MV-4-11 (cell line): ENCODE measurements at places on chromosomes 3 and 15.

GRCh38 chr3:9397906-9398699, 688 bp downstream of the SETD5 start:
- DNase-seq, result no peak

DNA sequence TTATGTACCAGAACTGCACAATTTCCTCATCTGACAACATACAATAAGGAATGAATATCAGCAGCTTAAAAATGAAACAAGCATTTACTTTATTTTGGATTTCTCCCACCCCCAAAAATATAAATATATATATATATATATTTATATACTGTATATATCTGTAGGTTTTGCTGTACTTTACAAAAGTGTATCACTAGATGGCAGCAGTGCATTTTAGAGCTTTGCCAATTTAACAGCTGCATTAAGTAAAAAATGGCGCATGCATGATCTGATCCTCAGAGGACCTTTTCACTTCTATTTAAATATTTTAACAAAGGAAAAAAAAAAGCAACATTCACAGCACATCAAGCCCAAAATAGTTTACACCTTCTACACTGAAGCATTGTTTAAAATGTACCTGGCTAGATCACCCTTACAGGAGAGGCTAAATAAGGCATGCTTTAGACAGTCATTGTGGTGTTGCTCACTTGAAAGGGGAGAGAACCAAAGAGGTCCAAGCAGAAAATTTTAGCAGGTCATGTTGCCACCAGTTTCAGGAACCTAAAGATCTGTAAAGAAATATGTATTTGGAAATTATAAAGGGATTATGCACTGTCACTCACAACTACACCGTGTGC, 72.6 kb downstream of the NPTN start:
- peak; percentile 49 for DNase-seq

GRCh38 chr3:52959773-52960172, 62.4 kb upstream of the STIMATE start:
- no peak for DNase-seq

DNA sequence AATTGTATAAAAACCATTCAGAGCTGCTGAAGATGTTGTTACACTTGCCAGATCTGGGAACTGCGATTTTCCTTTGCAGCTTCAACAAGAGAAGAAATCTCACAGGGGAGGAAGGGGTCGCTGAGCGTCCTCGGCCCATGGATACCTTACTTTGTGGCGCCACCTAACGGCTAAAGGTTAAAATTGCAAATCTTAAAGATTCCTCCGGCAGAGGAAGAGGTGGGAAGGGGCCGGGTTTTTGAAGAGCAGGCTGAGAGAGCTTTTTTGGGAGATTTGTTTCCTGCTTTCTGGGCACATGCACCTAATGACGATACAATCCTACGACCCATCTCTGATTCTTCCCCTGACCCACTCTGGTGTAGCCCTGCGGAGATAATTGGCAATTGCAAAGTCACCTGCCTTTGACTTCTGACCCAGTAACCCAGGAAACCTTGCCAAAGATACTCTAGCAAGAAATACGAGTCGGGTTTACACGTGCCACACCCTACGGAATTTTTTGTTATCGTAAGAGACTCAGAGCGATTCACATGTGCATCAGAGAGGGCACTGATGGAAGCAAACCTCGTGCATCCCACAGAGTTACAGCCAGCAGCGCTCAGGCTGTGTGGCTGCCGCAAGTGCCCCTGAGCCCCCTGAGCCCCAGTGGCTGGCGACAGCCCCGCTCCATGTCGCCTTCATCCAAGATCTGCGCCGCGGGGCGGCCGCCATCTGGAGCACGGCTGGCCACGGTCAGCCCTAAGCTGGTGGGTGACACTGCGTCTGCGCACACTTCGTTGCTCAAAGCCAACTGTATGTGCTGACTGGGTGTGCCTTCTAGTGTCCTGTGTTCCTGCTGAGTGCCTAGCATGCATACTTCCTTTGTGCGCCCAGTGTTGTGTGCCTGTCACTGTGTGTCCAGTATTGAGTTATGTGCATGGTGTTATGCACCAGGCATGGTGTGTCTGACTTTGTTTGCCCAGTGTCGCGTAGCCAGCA, 55.2 kb upstream of the CHRNA7 start:
- DNase-seq, result no peak

GRCh38 chr3:112469671-112470070, 29.6 kb downstream of the BTLA start:
- DNase-seq, result no peak

DNA sequence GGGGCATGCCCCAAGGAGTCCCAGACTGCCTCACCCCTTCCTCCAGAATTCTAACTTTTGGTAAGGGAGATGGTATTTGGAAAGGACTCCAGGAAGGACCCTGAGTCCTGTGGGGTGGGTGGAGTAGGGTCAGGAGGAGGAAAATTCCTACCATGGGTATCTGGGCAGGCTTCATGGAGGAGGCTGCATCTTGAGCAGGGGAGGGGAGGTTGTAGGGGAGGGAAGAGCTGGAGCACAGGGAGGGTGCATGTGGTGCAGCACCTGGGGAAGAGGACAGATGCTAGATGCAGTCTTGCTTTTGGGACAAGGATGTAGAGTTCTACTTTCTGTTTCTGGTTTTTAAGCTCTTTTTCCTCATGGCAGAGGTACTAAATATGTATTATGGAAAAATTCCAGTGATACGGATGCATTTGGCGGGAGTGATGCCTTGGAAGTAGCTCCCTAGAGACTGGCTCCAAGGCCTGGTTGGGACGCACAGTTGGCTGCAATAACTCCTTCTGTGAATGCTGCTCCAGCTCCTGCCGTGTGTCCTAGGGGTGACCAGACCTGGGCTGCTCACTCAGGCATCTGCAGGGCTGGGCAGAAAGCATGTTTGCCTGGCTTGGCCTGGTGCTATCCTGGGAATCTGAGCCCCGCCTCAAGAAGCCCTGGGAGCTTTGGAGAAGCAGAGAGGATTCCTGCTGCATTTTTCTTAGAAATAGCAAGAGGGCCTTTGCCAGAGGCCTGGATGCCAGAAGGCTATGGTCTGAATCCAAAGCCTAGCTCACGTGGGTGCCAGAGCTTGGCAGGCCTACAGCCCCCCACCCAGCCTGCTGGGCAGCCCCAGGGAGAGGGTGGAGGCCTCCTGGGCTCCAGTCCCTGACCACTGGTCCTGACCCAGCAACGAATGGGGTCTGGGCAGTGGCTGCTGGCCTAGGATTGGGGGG, 10.1 kb downstream of the SEMA3F start:
- DNase-seq, result no peak

DNA sequence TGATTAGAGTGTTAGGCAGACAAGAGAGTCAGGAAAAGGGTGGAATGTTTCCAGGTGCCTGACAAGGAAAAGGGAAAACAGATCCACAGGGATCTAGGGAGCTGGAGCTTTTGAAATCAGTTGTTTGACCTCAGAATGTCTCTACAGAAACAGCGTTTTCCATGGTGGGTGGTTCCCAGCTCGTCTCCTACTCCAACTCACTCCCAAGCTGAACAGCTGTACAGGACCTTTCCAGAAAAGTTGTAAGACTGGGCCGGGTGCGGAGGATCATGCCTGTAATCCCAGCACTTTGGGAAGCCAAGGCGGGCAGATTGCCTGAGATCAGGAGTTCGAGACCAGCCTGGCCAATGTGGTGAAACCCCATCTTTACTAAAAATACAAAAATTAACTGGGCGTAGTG, 55.7 kb upstream of the RYK start:
- DNase-seq, result no peak

DNA sequence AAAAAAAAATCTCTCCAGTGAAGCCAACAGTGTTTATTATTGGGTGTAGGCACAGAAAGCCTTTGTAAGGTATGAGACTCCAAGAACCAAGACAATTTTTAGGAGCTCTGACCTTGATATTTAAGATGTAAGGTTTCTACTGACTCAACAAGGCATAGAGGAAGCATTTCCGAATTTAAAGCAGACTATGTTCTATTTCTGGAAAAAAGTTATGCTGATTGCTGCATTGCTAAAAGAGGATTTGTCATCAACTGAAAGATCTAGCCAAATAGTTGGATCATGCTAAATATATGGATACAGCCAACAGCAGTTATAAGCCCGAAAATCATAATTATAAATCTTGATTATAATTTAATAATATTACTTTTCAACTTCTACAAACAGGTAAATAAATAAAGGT, 53.3 kb upstream of the MELTF start:
- DNase-seq, result peak; percentile 24

- peak; percentile 16 for DNase-seq
Observed at GRCh38 chr15:47516558-47516957, 200.7 kb upstream of the SEMA6D start.

- DNase-seq, result no peak
Observed at GRCh38 chr3:181264486-181264885, 274.9 kb upstream of the DNAJC19 start.

DNA sequence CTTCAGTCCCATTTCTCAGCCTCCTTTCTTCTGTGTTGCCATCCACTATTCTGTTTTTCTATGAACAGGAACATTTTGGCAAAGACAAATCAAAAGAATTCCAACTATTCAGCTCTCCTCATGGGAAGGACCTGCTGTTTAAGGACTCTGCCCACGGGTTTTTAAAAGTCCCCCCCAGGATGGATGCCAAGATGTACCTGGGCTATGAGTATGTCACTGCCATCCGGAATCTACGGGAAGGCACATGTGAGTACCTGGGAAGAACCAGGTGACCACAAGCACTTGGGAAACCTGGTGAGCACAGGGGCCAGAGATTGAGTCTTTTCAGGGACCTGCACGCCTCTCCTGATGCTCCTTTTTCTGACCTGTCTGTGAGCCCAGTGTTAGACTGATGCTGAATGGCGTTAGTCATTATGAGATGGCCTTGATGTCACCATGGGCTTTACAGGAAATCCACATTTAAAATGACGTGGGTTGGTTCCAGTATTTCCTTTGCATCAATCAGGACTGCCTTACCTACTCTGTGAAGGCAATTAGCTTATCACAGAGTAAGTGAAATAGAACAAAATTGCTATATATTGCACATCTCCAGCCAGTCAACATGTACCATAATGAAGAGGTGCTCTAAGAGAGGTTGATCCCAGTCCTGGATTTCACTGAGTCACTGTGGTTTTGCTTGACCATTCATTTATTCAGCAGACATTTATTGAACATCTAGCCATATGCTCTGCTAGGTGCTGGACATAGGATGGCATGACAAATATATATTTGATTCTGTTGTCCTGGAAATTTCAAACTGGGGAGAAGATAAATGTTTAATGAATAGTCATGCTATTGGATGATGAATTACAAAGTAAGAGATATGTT, 11.7 kb downstream of the TF start:
- no peak for DNase-seq

- DNase-seq, result no peak
Observed at GRCh38 chr15:89783861-89784685, 7.9 kb downstream of the MESP2 start.

DNA sequence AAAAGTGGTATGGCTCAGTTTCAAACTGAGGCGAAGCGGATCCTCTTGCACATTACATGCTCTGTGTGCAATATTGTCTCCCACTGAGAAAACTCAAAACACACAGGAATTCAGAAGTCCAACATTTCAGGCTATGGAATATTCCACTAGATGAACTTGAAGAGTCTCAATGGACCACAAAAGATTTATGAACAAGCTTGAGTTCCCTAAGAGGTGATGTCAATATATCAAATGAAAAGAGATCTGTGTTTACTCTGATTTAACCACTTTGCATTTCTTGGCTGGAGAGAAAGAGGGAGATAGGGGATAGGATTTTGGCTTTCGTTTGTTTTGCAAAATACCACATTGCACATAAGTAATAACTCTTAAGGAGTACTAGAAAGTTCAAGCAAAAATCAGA, 20.3 kb downstream of the PDZRN3 start:
- no peak for DNase-seq

- DNase-seq, result peak; percentile 75
Observed at GRCh38 chr15:36671017-36671416, 91.6 kb downstream of the CDIN1 start.

DNA sequence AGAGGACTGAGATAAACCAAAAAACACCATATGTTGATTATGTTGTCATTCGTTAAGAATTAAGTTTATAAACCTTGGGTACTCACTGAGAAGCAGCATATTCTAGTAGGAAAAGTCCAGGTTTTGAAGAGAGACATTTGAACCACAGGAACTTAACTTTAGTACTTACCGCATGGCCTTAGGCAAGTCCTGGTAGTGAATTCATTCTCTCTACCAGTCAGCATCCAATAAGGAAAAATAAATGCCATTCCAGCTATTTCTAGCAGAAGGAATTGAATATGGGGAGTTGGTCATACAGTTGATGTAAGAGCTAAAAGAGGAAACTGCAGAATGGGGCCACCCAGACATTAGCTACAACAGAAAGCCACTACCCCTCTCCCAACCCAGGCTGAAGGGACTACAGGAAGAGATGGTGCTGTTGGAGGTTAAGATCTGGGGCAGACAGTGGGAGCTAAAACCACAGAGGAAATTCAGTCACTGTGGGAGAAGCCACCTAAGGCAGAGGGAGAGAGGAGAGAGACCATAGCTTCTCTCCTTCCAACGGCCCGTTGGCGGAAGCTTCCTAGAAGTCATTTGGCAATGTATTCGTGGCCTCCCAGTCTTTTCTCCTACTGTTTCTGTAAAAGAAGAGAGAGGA, 133.8 kb upstream of the RARB start:
- DNase-seq, result peak; percentile 97

GRCh38 chr3:44992555-44993470, 16.8 kb downstream of the EXOSC7 start:
- DNase-seq, result peak; percentile 37

- no peak for DNase-seq
Observed at GRCh38 chr3:168615493-168616020, 519.8 kb upstream of the GOLIM4 start.

- DNase-seq, result no peak
Observed at GRCh38 chr15:84810073-84810840, 6.9 kb upstream of the ALPK3 start.

GRCh38 chr15:35603301-35603700, 57.3 kb upstream of the DPH6 start:
- DNase-seq, result no peak

DNA sequence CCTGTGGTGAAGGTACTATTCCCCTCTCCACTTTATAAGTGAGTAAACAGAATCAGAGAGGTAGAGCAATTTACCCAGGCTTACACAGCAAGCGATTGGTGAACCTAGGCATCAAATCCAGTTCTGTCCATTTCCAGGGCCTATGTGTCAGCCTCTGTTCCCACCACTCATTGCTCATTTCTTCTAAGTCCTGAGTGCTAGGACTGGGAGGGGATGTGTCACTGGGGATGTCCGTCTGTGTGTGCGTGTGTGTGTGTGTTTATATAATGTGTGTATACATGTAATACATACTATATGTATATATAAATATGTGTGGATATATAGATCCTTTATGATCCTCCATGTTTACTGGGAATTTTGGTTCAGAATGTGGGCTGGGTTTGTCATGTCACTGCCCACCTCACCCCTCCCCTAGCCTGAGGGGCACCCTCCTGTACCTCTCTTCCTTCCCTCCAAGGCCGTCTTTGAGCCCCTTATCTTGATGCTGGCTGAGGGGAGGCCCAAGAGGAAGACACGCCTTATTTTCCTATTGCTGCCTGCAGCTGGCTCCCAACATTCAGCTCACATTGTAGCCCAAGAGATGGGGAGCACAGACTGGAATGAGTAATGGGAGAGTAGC, 2.1 kb downstream of the TMEM43 start:
- DNase-seq, result no peak

DNA sequence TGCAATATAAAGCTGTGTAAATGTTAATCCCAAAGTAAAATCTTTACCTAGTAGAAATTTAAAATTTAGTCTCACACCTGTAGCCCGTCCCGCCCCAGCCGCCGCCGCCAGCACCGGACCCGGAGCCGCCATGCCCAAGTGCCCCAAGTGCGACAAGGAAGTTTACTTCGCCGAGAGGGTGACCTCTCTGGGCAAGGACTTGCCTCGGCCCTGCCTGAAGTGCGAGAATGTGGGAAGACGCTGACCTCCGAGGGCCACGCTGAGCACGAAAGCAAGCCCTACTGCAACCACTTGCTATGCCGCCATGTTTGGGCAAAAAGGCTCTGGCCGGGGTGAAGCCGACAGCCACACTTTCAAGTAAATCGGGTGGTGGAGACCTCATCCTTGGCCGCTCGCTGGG, 22.1 kb upstream of the TOP2B start:
- no peak for DNase-seq
